NCI-H1105 (cell line): ENCODE measurements at places on chromosomes 13 and 19.

DNA sequence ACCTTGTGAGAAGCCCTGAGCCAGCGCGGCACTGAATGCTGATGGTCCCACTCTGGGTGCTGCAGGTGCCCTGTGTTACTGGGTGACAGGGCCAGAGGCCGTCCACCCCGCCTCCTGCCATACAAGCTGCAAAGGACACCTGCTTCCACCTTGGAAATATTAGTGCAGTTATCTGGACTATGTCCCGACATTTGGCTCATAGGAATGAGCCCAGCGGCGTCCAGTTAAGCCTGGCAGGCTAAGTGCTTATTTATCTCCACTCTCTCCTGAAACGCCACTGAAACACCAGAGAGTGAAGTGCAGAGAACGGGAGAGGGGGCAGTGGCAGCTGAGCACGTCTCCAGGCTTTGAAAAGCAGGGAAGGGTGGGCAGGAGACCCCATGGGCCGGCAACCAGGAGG, 145.8 kb downstream of the KDM4B start:
- no peak for DNase-seq

DNA sequence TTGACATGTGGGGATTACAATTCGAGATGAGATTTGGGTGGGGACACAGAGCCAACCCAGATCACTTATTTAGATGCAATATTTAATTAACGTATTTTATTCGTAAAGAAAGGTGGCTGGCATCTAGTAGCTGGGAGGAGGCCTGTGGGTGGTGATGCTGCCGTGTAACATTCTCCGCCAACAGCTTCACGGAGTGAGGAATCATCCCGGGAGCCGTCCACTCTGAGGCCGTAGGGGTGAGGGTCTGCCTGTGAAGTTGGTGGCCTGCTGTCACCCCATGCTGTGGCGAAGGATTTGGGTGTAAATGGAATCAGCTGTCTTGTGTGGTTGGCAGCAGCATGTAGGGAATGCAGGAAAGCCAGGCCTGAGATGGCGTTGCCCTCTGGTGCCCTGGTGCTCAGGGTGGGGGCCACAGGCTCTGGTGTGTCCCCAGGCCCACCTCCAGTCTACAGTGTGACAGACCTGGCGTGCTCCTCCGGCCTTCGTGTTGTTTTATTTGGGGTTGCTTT, 3.3 kb upstream of the TEX29 start:
- no peak for DNase-seq

- DNase-seq = peak; percentile 82
Measured at GRCh38 chr19:34676697-34677385, at the start of gene SCGB2B2. Gene SCGB2B2, minus strand, starts transcription at chr19:34677159. Its CDS starts 82,596 bp downstream, at chr19:34594563.

- DNase-seq = no peak
Measured at GRCh38 chr19:11295665-11296245, at the start of gene TSPAN16. Gene TSPAN16, plus strand, starts transcription at chr19:11296160. Its CDS starts 138 bp downstream, at chr19:11296298.

- no peak for DNase-seq
Measured at GRCh38 chr19:19348266-19348665, 27.6 kb downstream of the MAU2 start.
